ENCODE measurements at places on chromosomes 3 and 15.

DNA sequence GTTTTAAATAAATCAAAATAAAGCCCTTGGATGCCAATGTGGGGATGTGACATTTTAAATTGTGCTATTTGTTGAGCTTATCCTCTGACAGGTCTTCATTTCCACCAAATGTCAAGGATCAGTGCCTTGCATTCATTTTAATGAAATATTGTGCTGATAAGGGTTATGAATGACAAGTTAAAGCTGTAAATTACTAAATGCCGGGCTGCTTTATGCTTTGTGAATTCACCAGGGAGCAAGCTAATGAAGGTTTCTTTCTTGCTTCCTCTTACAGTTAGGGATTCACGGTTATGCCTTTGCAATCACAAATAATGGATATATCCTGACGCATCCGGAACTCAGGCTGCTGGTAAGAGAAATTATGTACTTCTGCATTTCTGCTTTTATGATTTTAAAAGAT is 81.7 kb downstream of the LRTM1 start:
- DNase-seq = no peak

GRCh38 chr3:173891272-173892100 is 493.9 kb downstream of the NLGN1 start:
- DNase-seq = no peak

GRCh38 chr3:8166014-8166413 is 335.6 kb upstream of the LMCD1 start:
- no peak for DNase-seq

DNA sequence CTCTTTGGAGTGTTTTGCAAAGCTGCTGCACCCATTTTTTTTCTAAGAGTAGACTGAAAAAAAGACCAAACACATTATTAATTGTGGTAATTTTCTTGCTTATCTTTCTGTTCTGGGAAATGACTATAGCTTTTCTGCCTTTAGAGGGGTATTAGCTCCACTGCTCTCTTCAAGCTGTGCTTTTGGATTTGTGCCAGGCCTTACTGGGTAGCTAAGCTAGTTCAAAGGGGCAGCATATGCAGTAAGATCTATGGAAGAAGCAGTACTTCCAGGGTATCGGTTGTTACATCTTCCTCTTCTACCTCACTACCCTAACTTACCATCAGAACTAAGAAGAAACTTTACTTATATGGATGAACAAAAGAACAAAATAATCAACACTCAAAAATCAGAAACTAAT is 28.7 kb upstream of the ARIH1 start:
- no peak for DNase-seq
